ENCODE measurements at places on chromosomes 4 and X. TPM values are rescaled to one million over a fixed set of nuclear protein-coding genes. Genes with fewer than 3 reads are reported as not detected.

CENPVL1 gene
- total RNA-seq = not detected

SRPX gene
- total RNA-seq = 40.6 TPM

ADRA2C gene
- total RNA-seq = 4.1 TPM

BBS12 gene
- 13.3 TPM for total RNA-seq

EXOC1L gene
- not detected for total RNA-seq

FUNDC1 gene
- total RNA-seq = 24.8 TPM

KCNE5 gene
- 0.25 TPM for total RNA-seq

HEPH gene
- total RNA-seq = 32.3 TPM

GRCh38 chr4:5399790-5400421, 308.5 kb downstream of the EVC2 start:
- DNase-seq = no peak

GRCh38 chrX:1918780-1919179, 303.9 kb downstream of the ASMT start:
- DNase-seq = no peak

GRCh38 chrX:130788786-130789581, 114.0 kb downstream of the ENOX2 start:
- DNase-seq = no peak

- DNase-seq = no peak
Observed at GRCh38 chr4:10173037-10173753, 56.6 kb upstream of the WDR1 start.

GRCh38 chr4:27666943-27667342, 806.3 kb downstream of the STIM2 start:
- no peak for DNase-seq

DNA sequence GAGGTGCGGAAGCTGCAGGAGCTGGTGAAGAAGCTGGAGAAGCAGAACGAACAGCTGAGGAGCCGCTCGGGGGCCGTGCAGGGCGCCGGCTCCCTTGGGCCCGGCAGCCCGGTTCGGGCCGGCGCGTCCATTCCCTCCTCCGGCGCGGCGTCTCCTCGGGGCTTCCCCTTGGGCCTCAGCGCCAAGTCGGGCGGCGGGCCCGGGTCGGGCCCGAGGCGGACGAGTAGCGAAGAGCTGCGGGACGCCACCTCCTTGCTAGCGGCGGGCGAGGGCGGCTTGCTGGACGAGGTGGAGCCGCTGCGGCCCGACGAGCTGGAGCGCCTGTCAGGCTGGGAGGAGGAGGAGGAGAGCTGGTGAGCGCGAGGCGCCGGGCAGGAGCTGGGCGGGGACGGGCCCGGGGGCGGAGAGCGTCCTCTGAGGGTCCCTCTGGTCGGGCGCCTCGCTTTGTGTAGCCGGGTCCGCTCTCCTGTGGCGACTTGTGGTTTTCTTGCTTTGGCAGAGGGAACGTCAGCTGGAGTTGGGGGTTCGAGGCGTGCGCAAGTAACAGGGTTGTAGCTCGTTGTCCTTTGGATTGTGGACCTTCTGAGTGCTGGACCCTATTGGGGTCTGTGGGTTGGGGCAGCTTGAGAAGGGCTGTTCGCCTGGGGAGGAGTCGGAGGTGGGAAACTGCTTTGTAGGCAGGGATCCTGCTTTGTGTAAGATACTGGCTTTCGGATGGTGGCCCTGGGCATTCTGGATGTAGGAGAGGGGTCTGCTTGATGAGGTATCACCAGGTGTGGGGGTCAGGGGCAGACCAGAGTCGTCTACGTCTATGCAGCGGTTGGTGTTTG, 662 bp downstream of the SLAIN2 start:
- peak; percentile 63 for DNase-seq

DNA sequence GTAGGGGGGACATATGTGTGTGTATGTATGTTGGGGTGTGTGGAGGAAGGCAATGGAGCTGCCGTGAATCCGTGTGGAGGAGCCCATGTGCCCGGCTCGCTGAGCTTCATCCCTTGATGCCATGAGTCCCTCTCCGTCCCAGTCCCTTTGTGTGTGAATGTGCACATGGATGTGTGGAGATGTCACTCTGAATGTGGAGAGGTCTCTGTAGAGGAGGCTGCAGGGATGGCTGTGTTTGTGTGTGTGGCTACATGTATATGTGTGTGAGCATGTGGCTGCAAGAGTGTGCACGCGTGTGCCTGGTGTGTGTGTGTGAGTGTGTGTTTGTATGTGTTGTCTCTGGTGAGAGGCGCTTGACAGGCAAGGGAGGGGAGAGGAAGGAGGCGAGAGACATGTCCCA, 1.3 kb downstream of the DLG3 start:
- DNase-seq = no peak

- DNase-seq = no peak
Observed at GRCh38 chrX:2449135-2449886, 51.5 kb downstream of the DHRSX start.

GRCh38 chr4:42492962-42493361, 95.7 kb downstream of the SHISA3 start:
- no peak for DNase-seq

- DNase-seq = no peak
Observed at GRCh38 chr4:157271166-157271869, 50.8 kb downstream of the GRIA2 start.
